ENCODE measurements at places on chromosomes 1 and 21. TPM values are rescaled to one million over a fixed set of nuclear protein-coding genes. Genes with fewer than 3 reads are reported as not detected.

AGTRAP gene
- 32.7 TPM for total RNA-seq

DNA sequence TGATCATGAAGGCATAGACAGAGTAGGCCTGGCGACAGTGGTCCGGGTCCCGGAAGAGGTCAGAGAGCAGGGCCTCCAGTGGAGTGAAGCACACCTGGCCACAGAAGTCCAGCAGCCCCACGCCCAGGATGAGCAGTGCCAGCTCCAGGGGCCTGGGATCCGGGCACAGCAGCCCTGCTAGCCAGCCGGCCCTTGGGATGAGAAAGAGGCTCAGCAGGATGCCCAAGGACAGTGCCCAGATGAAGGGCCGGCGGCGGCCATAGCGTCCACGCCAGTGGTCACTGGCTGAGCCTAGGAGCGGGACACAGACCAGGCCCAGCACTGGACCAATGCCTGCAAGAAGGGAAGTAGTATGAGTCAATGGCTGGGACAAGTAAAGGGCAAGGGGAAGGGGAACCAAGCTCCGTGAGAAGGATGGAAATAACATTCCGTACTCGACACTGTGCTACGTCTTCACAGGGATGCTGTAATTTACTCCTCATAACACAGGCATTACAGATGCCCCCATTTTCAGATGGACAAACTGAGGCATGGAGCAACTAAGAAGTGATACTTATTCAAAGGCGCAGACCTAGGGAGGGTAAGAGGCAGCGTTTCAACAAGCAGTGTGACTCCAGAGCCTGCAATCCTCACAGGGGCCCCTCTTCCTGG is 16.9 kb downstream of the SLC45A3 start:
- no peak for DNase-seq

GRCh38 chr1:159091607-159092031 is 15.1 kb upstream of the AIM2 start:
- no peak for DNase-seq

- no peak for DNase-seq
These were observed 51.3 kb upstream of the ATP1A1 start for GRCh38 chr1:116321766-116322175.

CCT8 gene
- total RNA-seq = 223 TPM

DNA sequence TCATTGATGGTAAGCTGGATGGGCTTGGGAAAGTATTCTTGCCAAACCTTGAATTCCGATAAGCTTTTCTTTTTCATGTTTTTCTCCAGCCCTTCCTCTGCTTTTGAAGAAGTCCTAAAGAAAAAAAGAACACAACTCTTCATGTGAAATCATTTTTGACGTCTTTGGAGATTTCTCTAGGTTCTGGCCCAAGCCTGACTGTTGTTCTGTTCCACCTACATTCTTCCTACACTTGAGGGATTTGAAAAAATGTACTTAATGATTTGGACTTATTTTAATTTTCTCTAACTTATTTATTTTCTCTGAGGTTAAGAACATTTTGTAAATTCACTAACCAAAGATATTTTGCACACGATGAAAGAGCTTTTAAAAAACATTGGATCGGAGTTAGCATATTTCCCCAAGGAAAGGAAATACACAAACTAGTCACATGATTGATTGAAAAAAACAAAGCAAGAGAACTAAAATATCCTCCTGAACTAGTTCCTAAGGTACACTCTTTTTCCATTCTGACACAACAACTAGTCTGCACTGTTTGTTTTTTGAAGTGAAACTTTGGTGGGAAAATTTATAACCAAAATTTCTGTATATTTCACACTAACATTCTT is 82.3 kb downstream of the LTN1 start:
- no peak for DNase-seq

- no peak for DNase-seq
These were observed 206.4 kb upstream of the FOXD3 start for GRCh38 chr1:63116016-63116415.

GRCh38 chr1:101905283-101905835 is 91.4 kb downstream of the OLFM3 start:
- no peak for DNase-seq

DNA sequence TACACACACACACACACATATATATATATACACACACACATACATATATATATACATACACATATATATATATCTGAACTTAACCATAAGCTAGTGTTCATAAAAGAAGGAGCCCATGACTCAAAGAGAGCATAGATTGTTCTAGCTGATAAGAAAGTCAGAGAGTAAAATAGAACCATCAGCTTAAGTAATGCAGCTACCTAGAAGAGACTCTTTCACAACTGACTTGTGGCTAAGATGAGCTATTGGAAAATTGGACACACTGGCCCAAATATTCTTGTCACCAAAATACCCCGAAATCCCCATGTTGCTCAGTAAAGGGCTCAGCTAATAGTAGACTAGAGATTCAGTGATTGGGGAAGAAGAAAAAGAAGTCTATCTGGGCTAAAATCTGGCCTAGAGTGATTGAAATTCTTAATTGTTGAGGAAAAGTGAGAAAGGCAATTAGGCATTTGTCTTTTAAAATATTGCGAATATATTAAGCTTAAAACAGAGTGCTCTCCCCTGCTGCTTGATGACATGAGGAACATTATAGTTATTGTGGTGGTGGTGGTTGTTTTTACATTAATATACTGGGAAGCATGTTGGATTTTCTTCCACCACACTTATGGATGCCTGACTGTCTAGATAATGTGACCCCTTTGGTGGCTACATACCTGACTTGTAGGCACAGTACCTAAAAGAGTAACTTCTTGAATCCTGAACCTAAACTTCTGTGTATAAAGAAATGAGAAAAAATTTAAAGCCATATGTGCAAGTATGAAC is 6.3 kb downstream of the SLAMF1 start:
- DNase-seq = no peak

CR1L gene
- not detected for total RNA-seq

CHI3L2 gene
- total RNA-seq = 8.5 TPM

- no peak for DNase-seq
These were observed 21.0 kb upstream of the CLSTN1 start for GRCh38 chr1:9844756-9845155.

SPRR4 gene
- not detected for total RNA-seq

- no peak for DNase-seq
These were observed 20.8 kb upstream of the LEFTY2 start for GRCh38 chr1:225961659-225962439.

- no peak for DNase-seq
These were observed 128.6 kb downstream of the LRIG2 start for GRCh38 chr1:113201560-113201959.

FAM78B gene
- 0.58 TPM for total RNA-seq

CEP104 gene
- total RNA-seq = 44.5 TPM

GRCh38 chr1:95236784-95237575 is 3.0 kb downstream of the RWDD3 start:
- no peak for DNase-seq

DNA sequence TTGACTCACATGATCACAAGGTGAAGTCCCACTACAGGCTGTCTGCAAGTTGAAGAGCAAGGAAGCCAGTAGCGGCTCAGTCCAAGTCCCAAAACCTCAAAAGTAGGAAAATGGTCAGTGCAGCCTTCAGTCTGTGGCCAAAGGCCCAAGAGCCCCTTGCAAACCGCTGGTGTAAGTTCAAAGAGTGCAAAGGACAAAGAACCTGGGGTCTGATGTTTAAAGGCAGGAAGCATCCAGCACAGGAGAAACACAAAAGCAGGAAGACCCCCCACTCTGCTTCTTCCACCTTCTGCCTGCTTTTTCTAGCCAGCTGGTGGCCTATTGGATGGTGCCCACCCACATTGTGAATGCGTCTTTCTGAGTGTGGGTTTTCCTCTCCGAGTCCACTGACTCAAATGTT is 2222.6 kb downstream of the MRPL39 start:
- DNase-seq = no peak

GRCh38 chr1:246492611-246493245 is 14.4 kb downstream of the SMYD3 start:
- no peak for DNase-seq

GRCh38 chr1:237556911-237557310 is 333.8 kb downstream of the ZP4 start:
- DNase-seq = no peak

HMCN1 gene
- 0.19 TPM for total RNA-seq

IER5 gene
- 48.5 TPM for total RNA-seq

TMEM269 gene
- total RNA-seq = 0.35 TPM

GRCh38 chr1:37098237-37098636 is 63.9 kb upstream of the GRIK3 start:
- DNase-seq = no peak

GRCh38 chr1:203166192-203166940 is 9.3 kb downstream of the MYBPH start:
- DNase-seq = no peak

DNA sequence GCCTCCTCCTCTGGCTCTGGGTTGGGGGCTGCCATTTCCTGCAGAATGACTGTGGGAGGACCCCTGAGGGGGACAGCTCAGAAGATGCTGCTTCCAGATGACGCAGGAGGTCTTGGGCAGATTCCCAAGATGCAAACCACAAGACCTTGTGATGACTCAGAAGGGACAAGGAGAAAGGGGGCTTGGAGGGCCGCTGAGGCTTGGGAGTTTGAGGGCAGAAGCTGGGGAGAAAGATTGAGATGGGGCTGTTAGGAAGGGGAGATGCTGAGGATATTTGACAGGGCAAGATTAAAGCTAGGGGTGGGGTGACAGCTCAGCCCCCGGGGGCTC is 7.5 kb downstream of the PTPRU start:
- no peak for DNase-seq

DNA sequence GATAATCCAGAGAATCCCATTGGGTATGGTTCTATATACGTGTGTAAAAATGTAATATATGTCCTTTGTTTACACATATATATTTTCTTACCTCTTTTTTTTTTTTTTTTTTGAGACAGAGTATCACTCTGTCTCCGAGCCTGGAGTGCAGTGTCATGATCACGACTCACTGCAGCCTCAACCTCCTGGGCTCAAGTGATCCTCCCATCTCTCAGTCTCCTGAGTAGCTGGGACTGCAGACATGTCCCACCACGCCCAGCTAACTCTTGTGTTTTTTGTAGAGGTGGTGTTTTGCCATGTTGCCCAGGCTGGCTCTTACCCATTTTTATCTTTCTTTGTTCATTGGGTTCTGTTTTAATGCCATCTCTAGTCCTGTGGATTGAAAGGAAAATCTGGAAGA is 59.5 kb downstream of the ZBTB17 start:
- no peak for DNase-seq

DNA sequence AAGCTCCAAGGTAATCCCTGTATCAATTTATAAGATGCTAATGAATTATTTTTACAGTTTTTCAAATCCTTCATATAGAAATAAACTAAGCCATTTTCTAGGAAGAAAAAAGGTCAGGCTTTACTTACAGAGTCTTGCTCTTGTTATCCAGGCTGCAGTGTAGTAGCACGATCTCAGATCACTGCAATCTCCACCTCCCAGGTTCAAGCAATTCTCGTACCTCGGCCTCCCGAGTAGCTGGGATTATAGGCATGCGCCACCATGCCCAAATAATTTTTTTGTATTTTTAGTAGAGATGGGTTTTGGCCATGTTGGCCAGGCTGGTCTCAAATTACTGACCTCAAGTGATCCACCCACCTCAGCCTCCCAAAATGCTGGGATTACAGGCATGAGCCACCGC is 27.0 kb downstream of the RERE start:
- DNase-seq = no peak

- no peak for DNase-seq
These were observed 178.9 kb downstream of the DHRS3 start for GRCh38 chr1:12439073-12439472.

- no peak for DNase-seq
These were observed 48.5 kb upstream of the ACOT11 start for GRCh38 chr1:54499360-54500106.

DNA sequence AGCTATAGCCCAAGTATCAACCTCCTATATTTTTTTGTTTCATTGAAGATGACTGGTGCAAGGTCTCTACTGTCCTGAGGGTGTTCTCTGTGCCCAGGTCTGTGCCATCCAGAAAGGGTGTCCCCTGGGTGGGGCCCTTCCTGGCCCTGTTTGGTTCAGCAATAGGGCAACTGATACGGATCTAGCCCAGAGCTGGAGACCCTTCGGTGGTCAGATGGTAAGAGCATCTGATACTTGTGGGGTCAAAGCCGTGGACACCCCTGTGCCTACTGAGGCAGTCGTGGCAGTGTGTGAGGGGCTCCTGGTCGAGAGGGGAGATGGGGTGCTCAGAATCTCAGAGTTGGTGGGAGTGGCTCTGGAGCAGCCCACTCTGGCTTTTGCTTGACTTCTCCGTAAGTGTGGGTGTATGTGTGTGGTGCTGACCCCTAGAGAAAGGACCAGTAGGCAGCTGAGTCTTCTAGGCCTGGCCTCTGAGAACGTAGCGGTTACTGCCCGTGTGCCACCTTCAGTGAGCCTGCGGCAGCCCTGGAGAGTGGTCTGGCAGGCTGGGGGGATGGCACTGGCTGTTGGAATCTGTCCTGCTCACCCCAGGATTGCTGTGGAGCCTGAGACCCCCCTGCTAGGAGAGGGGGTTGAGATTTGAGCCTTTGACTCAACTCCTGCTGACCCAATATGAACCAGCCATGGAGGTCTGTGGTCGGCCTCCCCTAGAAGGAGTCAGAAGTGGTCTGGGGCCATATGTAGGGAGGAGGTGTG is 2.7 kb downstream of the AMPD2 start:
- no peak for DNase-seq

GRCh38 chr1:62407398-62408009 is 29.3 kb upstream of the USP1 start:
- DNase-seq = no peak

GRCh38 chr1:216420263-216420662 is 3.0 kb downstream of the USH2A start:
- no peak for DNase-seq

DNA sequence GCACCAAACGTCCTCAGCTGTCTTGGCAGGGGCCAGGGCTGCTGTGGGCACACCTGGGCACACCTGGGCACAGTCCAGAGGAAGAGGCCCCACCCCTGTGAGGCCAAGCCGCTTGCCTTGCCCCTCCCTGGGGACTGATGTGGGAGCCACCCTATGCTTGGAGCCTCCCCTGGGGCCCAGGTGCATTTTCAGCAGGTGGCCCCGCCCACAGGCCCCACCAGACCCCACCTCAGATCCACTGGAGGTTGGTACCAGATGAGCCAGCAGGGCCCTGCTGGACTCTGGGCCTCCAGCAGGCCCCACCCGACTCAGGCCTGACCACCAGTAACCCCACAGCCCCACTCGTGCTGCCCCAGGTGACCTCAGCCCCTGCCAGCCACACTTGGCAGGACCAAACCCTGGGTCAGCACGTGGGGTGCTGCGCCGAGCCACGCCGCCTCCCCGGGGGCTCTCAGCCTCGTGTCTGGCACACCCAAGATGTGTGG is 8.8 kb downstream of the SLC19A1 start:
- DNase-seq = no peak

DNA sequence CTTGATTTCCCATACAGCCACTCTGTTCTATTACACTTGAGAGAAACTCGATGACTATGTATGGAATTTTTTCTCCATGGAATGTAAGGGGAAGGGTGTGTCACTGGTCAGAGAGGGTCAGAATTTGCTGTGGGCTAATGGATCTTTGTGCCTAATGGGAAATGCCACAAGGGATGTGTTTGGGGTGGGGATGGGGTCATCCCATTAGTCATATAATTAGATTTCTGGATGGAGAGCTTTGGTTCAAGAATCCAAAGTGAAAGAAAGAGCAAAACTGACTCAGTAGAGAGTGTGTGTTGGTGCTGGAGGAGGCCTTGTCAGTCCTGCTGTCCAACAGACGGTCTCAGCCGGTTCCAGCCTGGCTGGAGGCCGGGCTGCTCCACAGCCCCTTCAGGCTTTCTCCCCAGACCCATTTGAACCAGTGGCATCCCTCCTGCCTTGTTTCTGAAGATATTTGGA is 86.4 kb downstream of the LAMC2 start:
- no peak for DNase-seq

GRCh38 chr1:205382561-205382960 is 25.8 kb upstream of the KLHDC8A start:
- DNase-seq = no peak

OVAAL gene
- total RNA-seq = not detected

RBM11 gene
- total RNA-seq = 6.0 TPM

RABGAP1L gene
- 74.3 TPM for total RNA-seq

FAM131C gene
- total RNA-seq = 1.3 TPM
